Esophagus muscularis mucosa (tissue), 4 donors: ENCODE measurements at places on chromosomes 12 and 14. TPM values are rescaled to one million over a fixed set of nuclear protein-coding genes. Genes with fewer than 3 reads are reported as not detected.

DNA sequence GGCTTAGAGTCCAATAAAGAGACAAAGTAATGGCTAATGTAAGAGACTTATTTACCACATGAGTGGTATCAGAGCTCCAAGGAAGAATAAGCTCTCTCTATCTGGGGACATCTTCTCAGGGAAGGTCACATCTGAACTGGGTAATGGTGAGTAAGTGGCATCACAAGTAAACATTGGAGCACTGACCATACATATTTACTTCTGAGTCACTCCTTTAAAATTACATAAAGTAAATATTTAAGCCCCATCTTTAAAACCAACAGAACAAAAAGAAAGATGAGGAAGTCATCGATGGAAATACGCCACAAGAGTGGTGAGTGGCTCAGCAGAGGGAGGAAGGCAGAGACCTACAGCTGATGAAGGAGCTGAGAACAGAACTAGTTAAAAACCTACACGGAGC, 159.9 kb downstream of the DUSP6 start:
- no peak for DNase-seq

GRCh38 chr12:21429994-21430393, 7.5 kb upstream of the PYROXD1 start:
- no peak for DNase-seq

GRCh38 chr14:50089208-50089607, 27.2 kb downstream of the VCPKMT start:
- DNase-seq: no peak

DNA sequence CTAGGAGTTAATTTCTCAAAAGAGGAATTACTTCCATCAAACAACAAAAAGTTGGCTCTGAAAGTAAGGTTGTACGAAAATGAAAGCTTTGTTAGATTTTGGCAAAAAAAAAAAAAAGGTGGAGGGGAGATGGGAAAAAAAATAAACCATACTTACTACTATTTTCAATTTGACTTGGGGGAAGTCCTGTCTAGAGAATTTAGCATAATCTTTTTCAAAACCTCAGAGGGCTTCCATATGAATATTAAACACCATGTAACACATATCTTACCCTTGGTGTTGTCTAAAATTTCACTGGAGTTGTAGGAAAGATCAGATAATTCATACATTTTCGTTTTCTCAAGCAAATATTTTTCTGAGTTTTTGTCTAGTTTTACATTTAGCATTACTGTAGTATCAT, 17.5 kb downstream of the GRIP1 start:
- no peak for DNase-seq

Gene ZNF385A
- total RNA-seq: 32.6 TPM
